ENCODE measurements at places on chromosomes 3 and 15. TPM values are rescaled to one million over a fixed set of nuclear protein-coding genes. Genes with fewer than 3 reads are reported as not detected.

UNC13C gene
- total RNA-seq, result 0.04 TPM

DNA sequence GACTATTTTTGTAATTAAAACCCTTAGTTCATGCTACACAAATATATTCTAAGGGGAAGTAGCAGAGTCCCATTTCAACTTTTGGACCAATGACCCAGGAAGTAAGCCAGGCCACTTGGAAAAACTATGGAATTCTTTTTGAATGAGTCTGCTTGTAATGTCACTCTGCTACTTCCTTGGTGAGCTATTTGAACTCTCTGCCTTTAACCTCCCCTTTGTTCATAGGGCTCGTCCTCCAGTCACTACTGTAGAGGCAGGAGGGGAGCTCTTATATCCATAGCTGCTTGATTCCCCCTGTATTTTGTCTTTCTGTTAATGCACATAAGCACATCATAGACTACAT, 119.6 kb downstream of the UACA start:
- no peaks in the 10 kb centered on the region for H3K36me3 ChIP-seq
- H3K4me1 ChIP-seq, result peaks cover 22% of the 10 kb centered on the region
- DNase-seq, result peak; percentile 66
- no peaks in the 10 kb centered on the region for H3K27me3 ChIP-seq

GRCh38 chr3:85120879-85121278, 162.1 kb downstream of the CADM2 start:
- H3K27me3 ChIP-seq, result no peaks in the 10 kb centered on the region
- H3K27ac ChIP-seq, result no peak overlapping the region
- no peak overlapping the region for H3K4me3 ChIP-seq

DNA sequence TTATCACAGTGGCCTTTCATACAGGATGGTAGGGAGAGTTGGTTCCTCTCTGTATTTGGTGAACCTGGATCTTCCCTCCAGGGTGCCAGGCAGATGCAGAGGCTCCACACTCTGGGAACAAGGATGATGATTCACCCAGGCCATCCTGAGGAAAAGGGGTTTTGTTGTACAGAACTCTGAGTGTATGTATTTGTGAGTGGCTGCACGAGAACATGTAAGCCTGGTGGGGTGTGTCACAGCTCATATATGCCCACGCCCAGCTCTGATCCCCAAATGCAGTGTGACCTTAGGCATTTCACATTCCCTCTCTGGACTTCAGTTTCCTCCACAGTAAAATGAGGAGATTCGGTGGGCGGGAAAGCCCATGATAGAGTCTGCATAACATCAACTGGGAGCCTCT, 11.6 kb upstream of the CILP start:
- no peak for DNase-seq
- H3K36me3 ChIP-seq, result no peaks in the 10 kb centered on the region
- H3K27ac ChIP-seq, result no peak overlapping the region
- H3K4me1 ChIP-seq, result peaks cover 19% of the 10 kb centered on the region
- H3K27me3 ChIP-seq, result no peaks in the 10 kb centered on the region
- no peak overlapping the region for H3K4me3 ChIP-seq

- H3K27ac ChIP-seq, result no peak overlapping the region
- no peaks in the 10 kb centered on the region for H3K36me3 ChIP-seq
- no peak for DNase-seq
- H3K4me3 ChIP-seq, result peak overlapping the region; percentile 47
These were observed 452 bp downstream of the TMEM158 start for GRCh38 chr3:45225465-45226205.

- no peaks in the 10 kb centered on the region for H3K27me3 ChIP-seq
- peak; percentile 42 for DNase-seq
- H3K4me1 ChIP-seq, result no peaks in the 10 kb centered on the region
- H3K4me3 ChIP-seq, result no peak overlapping the region
These were observed 17.5 kb upstream of the GASK1A start for GRCh38 chr3:42961633-42962032.

ZNF621 gene
- total RNA-seq, result 13.2 TPM

GRCh38 chr3:52043750-52044149, 12.6 kb downstream of the DUSP7 start:
- no peaks in the 10 kb centered on the region for H3K27me3 ChIP-seq
- H3K4me1 ChIP-seq, result peaks cover 61% of the 10 kb centered on the region
- no peak for DNase-seq
- H3K27ac ChIP-seq, result no peak overlapping the region

GRCh38 chr3:39064646-39065045, 12.8 kb downstream of the WDR48 start:
- no peak for DNase-seq
- no peak overlapping the region for H3K4me3 ChIP-seq
- H3K27ac ChIP-seq, result no peak overlapping the region
- no peaks in the 10 kb centered on the region for H3K27me3 ChIP-seq

TRIM42 gene
- total RNA-seq, result not detected
